ENCODE measurements at places on chromosomes 11 and 22. TPM values are rescaled to one million over a fixed set of nuclear protein-coding genes. Genes with fewer than 3 reads are reported as not detected.

- DNase-seq, result no peak
Observed at GRCh38 chr11:102239448-102239847, 77.8 kb upstream of the BIRC3 start.

DNA sequence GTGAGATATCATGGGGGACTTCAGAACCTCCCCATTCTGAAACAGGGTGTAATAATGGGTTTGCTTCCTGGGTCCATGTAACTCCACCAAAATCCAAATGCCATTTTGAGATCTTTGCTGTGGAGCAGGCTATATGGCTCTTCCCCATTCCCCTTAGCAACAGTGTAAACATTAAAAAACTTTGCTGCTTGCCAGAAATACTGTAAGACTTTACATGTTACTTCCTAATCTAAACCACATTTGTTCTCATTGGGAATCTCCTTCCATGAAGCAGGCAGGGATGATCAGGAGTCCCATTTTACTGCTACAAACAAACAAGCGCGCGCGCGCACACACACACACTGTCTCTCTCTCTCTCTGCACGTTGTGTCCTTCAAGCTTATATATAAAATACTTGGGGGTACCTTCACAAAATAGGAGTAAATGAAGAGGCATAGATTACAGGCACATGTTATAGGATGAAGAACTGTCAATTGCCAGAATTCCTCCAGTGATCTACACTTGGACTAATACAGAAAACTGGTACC is 86.5 kb downstream of the ANO3 start:
- DNase-seq, result no peak

KIF18A gene
- 5.2 TPM for polyA plus RNA-seq

- no peak for DNase-seq
Observed at GRCh38 chr11:34907934-34908593, 8.1 kb downstream of the APIP start.

DNA sequence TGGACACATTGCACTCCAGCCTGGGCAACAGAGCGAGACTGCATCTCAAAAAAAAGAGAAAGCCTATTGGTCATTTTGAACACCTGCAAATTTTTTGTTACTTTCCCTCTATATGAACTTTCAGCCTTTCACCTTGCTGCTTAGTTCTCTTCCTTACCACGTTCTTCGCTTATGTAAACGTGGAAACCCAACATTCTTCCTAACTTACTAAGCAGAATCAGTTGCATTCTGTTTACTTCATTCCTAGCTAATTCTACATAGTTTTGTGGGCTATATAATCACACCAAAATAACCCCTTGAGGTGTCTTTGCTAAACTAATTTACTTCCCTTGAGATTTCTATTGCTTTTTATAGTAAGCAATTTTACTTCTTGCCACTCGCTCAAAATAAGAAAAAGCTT is 23.2 kb downstream of the MS4A4A start:
- no peak for DNase-seq

SCGB1D2 gene
- polyA plus RNA-seq, result 0.13 TPM

CECR2 gene
- polyA plus RNA-seq, result 1.7 TPM

LAYN gene
- polyA plus RNA-seq, result 5.4 TPM

- DNase-seq, result no peak
Observed at GRCh38 chr11:45155058-45155551, 8.7 kb downstream of the PRDM11 start.
